ENCODE measurements at places on chromosomes 6 and 20. TPM values are rescaled to one million over a fixed set of nuclear protein-coding genes. Genes with fewer than 3 reads are reported as not detected.

DNA sequence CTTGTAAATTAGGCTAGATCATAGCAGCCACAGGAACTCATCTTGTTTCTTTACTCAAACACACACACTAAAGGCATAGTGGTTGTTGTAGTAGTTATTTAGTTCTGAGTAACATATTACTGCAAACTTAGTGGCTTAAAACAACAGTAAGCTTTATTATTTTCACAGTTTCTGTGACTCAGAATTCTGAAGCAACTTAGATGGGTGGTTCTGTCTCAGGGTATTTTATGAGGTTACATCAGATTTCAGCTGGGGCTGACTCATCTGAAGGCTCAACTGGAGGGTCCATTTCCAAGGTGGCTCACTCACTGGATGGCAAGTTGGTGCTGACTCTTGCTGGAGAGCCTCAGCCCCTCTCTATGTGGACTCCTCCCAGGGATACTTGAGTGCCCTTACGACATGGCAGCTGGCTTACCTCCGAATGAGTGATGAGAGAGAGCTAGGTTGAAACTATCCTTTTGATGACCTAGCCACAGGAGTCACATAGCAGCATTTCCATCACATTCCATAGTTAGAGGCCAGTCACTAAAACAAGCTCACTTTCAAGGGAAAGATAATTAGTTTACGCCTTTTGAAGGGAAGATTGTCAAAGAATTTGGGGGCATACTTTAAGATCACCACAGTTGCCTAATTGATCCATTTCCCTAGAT lies 136.5 kb upstream of the PRND start:
- no peaks in the 10 kb centered on the region for H3K4me1 ChIP-seq
- H3K27me3 ChIP-seq = peaks cover 18% of the 10 kb centered on the region

DNA sequence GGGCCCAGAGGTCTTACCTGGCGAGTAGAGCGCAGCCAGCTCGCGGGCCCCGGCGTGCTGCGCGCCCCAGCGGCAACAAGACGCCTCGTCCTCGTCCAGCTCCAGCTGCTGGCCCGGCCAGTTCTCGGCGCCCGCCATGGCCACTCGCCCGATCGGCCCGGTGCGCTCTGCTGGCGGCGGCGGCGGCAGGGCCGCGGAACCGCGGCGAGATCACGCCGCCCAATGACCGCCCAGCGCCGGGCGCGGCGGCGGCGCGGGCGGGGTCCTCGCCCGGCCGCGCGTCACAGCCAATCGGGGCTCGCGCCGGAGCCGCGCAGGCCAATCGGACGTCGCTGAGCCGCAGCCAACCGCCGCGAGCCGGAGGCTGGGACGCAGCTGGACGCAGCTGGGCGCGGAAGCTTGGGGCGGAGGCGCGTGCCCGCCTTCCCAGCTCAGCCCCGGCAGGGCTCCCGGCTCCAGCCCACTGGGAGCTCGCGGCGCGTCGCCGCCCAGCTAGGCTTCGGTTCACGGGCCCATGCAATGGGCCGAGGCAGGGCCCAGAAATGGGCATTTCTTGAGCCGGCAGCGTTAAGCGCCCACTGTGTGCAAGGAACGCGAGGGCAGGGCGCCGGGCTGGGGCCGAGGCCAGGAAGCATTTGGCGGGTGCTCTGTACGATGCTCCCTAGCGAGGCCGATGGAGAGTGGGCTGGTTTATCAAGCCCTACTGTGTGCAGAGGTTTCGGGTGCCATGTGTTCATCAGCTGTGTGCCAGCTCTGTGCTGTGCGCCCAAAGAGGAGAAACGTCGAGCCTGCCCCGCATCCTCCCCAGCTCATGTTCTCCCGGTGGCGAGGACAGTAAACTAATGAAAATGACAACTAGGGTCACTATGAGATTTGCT lies at the start of gene PEDS1:
Gene PEDS1, minus strand, starts transcription at position 224 of the 878 bp plus-strand sequence. Its CDS starts 86 bp downstream, at position 138.
- no peaks in the 10 kb centered on the region for H3K36me3 ChIP-seq
- H3K27ac ChIP-seq = peak within 1 kb of the TSS; percentile 96
- H3K27me3 ChIP-seq = no peaks in the 10 kb centered on the region
- peak within 1 kb of the TSS; percentile 100 for H3K4me3 ChIP-seq
- peak; percentile 94 for DNase-seq

DNA sequence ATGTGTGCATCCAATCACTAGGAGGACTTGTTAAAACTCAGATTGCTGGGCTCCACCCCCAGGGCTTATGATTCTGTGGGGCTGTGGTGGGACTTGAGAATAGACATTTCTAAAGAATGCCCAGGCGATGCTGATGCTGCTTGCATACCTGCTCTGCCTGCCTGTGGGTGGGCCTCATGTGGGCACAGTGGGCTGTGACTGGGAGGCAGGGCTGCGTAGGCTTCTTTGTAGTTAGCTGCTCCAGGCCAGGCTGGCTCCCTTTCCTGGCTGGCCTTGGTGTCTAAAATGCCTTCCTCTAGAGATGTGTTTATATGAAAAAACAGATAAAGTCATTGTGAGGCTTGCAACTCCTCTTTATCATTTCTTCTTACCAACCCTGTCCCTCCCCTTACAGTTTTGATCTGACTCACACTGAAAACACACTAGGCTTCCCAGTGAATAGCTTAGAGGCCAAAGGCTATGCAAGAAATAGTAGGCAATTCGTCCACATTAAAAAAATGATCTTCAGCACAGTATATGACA lies 495.5 kb upstream of the MAP3K7 start:
- H3K27me3 ChIP-seq = no peaks in the 10 kb centered on the region
- no peak overlapping the region for H3K4me3 ChIP-seq
- H3K4me1 ChIP-seq = no peaks in the 10 kb centered on the region
- H3K27ac ChIP-seq = no peak overlapping the region
- no peaks in the 10 kb centered on the region for H3K36me3 ChIP-seq
- DNase-seq = no peak

GRCh38 chr20:59184880-59185447 lies 21.3 kb downstream of the ZNF831 start:
- DNase-seq = no peak
- H3K27ac ChIP-seq = no peak overlapping the region
- H3K36me3 ChIP-seq = no peaks in the 10 kb centered on the region
- H3K4me3 ChIP-seq = no peak overlapping the region
- peaks cover under 1% of the 10 kb centered on the region for H3K4me1 ChIP-seq

- DNase-seq = no peak
- H3K27me3 ChIP-seq = peaks cover 46% of the 10 kb centered on the region
- H3K36me3 ChIP-seq = no peaks in the 10 kb centered on the region
Measured at GRCh38 chr20:63159826-63160640, 55.9 kb downstream of the YTHDF1 start.

GRCh38 chr6:92989656-92990055 lies 429.7 kb downstream of the EPHA7 start:
- DNase-seq = no peak
- no peaks in the 10 kb centered on the region for H3K27me3 ChIP-seq
- H3K36me3 ChIP-seq = no peaks in the 10 kb centered on the region
- no peak overlapping the region for H3K27ac ChIP-seq
- H3K4me1 ChIP-seq = no peaks in the 10 kb centered on the region
- H3K4me3 ChIP-seq = no peak overlapping the region

DNA sequence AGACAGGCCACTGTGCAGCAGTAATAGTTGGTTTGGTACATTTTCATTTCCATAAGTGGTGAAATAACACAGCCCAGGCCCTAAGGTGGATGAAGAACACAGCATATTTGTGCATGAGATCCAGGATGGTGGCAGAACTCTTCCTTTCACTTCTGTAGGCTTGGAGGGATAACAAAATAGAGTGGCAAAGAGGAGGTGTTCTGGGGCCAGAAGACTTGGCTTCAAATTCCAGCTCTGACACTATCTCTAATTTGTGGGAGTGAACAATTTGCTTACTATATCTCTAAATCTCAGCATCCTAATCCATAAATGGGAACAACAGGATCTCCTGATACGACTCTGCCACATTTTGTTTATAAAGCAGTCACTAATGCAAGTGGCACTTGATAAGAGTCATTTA lies 111.7 kb upstream of the FAM184A start:
- no peak overlapping the region for H3K4me3 ChIP-seq
- H3K27me3 ChIP-seq = no peaks in the 10 kb centered on the region
- H3K36me3 ChIP-seq = no peaks in the 10 kb centered on the region
- no peak for DNase-seq
- no peak overlapping the region for H3K27ac ChIP-seq

RAET1L gene
- total RNA-seq = not detected

SMLR1 gene
- not detected for total RNA-seq

GRCh38 chr6:22350109-22350508 lies 53.3 kb upstream of the PRL start:
- no peak overlapping the region for H3K4me3 ChIP-seq
- no peaks in the 10 kb centered on the region for H3K36me3 ChIP-seq
- no peaks in the 10 kb centered on the region for H3K27me3 ChIP-seq

CD24 gene
- total RNA-seq = 0.87 TPM

HEBP2 gene
- total RNA-seq = 101 TPM

- no peaks in the 10 kb centered on the region for H3K27me3 ChIP-seq
- H3K4me3 ChIP-seq = no peak overlapping the region
- peak; percentile 18 for DNase-seq
- H3K36me3 ChIP-seq = no peaks in the 10 kb centered on the region
- H3K27ac ChIP-seq = peak overlapping the region; percentile 57
Measured at GRCh38 chr6:39754514-39755115, 29.4 kb upstream of the KIF6 start.

DNA sequence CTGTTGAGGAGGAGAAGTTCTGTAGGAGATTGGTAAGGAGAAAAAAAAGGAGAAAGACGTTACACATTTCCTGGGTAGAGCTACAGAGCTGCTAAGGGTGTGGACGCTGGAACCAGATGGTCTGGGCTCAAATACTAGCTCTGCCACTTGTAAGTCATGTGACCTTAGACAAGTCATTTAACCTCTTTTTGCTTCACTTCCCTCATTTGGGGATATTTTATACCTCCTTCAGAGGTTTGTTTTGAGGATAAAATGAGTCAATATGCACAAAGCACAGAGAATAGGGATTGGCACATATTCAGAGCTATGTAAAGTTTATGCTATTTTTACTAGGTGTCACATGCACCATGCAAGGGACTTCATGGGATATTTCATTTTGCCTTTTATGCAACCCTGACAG lies 708.8 kb downstream of the DHX35 start:
- H3K27me3 ChIP-seq = no peaks in the 10 kb centered on the region
- H3K4me3 ChIP-seq = no peak overlapping the region
- H3K36me3 ChIP-seq = no peaks in the 10 kb centered on the region
- H3K27ac ChIP-seq = no peak overlapping the region

- H3K27ac ChIP-seq = no peak overlapping the region
- peaks cover under 1% of the 10 kb centered on the region for H3K4me1 ChIP-seq
Measured at GRCh38 chr6:47680724-47681123, 17.7 kb upstream of the ADGRF4 start.

- H3K27ac ChIP-seq = no peak overlapping the region
- DNase-seq = no peak
- H3K4me3 ChIP-seq = no peak overlapping the region
Measured at GRCh38 chr20:21357844-21358243, 39.5 kb downstream of the NKX2-4 start.

CLIC5 gene
- 372 TPM for total RNA-seq

- no peaks in the 10 kb centered on the region for H3K4me1 ChIP-seq
- H3K27me3 ChIP-seq = no peaks in the 10 kb centered on the region
- no peak overlapping the region for H3K27ac ChIP-seq
- no peak for DNase-seq
- H3K4me3 ChIP-seq = no peak overlapping the region
Measured at GRCh38 chr6:105967917-105968602, 118.1 kb upstream of the PRDM1 start.

GRCh38 chr6:73873081-73873480 lies 177.1 kb downstream of the CD109 start:
- H3K4me3 ChIP-seq = no peak overlapping the region
- no peaks in the 10 kb centered on the region for H3K4me1 ChIP-seq
- no peak for DNase-seq
- H3K36me3 ChIP-seq = no peaks in the 10 kb centered on the region

EPHA7 gene
- total RNA-seq = 0.41 TPM

DNA sequence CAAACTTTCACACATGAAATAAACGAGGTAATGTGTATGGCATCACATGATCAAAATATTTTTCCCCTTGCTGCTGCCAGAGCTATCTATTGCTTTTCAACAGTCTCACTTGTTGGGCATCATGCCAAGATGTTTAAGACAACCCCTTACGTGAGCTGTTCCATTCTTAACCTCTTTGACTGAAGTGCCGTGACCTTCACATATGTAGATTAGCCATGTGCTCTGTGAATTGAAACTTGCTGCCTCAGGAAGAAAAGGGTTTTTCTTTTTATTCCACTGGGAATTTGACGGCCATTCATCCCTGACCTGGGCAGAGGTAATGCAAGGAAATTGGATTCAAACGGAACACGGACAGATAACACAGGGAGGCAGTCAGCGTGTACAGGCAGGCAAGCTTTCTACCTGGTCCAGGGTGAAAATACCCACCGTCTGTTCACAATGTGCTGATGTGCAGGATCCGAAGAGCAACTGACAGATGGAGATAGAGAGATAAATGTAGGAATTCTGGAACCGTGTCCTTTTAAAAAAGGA lies 14.2 kb downstream of the ARID1B start:
- H3K27me3 ChIP-seq = no peaks in the 10 kb centered on the region
- H3K27ac ChIP-seq = no peak overlapping the region
- H3K4me3 ChIP-seq = no peak overlapping the region
- H3K4me1 ChIP-seq = peaks cover 62% of the 10 kb centered on the region
- DNase-seq = no peak
- H3K36me3 ChIP-seq = no peaks in the 10 kb centered on the region

DNA sequence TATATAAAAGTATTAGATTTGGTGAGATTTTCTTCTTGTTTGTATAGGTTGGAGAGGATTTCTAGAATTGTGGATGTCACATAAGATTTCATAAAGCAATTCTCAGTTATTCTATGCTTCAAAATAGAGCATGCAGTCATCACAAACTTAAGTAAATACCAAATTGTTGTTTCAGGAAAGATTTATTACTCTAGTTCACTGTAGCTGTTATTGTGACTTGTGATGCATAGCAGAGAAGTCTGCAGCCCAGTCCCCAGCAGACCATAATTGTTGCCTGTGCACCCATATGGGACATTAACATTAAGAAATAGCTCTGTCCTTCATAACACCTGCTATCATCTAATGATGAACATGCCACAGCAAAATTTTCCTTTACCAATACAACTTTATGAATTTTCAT lies 228.0 kb upstream of the FAM83B start:
- no peak overlapping the region for H3K4me3 ChIP-seq
- H3K36me3 ChIP-seq = no peaks in the 10 kb centered on the region
- no peak overlapping the region for H3K27ac ChIP-seq
- H3K27me3 ChIP-seq = no peaks in the 10 kb centered on the region
- H3K4me1 ChIP-seq = no peaks in the 10 kb centered on the region

OPRM1 gene
- total RNA-seq = not detected

FAM217A gene
- not detected for total RNA-seq

GRCh38 chr6:34583861-34584604 lies 27.9 kb upstream of the SPDEF start:
- no peak for DNase-seq
- H3K4me1 ChIP-seq = peaks cover 3% of the 10 kb centered on the region
- no peak overlapping the region for H3K27ac ChIP-seq
- H3K4me3 ChIP-seq = no peak overlapping the region
- H3K27me3 ChIP-seq = no peaks in the 10 kb centered on the region

DNA sequence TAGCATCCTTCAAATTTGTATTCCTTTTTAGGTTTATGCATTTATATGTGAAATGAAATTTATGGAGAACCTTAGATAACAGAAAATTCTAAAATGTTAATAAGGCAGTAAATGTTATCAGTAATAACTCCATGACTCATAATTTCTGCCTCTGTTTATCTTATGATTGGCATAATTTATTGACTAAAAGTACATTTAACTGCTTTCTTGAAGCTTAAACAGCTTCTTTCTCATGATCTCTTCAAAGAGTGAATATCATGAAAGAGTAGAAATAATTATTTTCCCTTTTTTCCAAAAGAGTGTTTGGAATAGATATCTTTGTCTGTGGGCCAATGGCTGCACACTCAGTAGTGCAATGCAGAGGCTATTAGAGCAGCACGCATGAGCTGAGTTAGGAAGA lies 91.3 kb downstream of the SHLD1 start:
- H3K36me3 ChIP-seq = no peaks in the 10 kb centered on the region
- H3K27me3 ChIP-seq = no peaks in the 10 kb centered on the region
- no peak overlapping the region for H3K4me3 ChIP-seq
- H3K27ac ChIP-seq = no peak overlapping the region

Data from heart right ventricle (tissue), 16 donors.